ENCODE measurements at places on chromosomes 16 and 17. TPM values are rescaled to one million over a fixed set of nuclear protein-coding genes. Genes with fewer than 3 reads are reported as not detected.
A peak's percentile ranks its signal among the peaks of the same experiment; 100 is the strongest.

The GRIN2A gene
- total RNA-seq: not detected

The GNAO1 gene
- 2.1 TPM for total RNA-seq

GRCh38 chr17:77374170-77374936 lies 233.6 kb downstream of the SEC14L1 start:
- H3K4me1 ChIP-seq: peaks cover 78% of the 10 kb centered on the region
- DNase-seq: peak; percentile 90
- H3K27ac ChIP-seq: peak overlapping the region; percentile 91
- no peaks in the 10 kb centered on the region for H3K27me3 ChIP-seq
- peak overlapping the region; percentile 78 for H3K4me3 ChIP-seq
- no peaks in the 10 kb centered on the region for H3K36me3 ChIP-seq

- no peaks in the 10 kb centered on the region for H3K36me3 ChIP-seq
- peaks cover 11% of the 10 kb centered on the region for H3K4me1 ChIP-seq
- no peaks in the 10 kb centered on the region for H3K27me3 ChIP-seq
- H3K27ac ChIP-seq: peak overlapping the region; percentile 63
Observed at GRCh38 chr16:11224096-11224893, 31.7 kb downstream of the SOCS1 start.

DNA sequence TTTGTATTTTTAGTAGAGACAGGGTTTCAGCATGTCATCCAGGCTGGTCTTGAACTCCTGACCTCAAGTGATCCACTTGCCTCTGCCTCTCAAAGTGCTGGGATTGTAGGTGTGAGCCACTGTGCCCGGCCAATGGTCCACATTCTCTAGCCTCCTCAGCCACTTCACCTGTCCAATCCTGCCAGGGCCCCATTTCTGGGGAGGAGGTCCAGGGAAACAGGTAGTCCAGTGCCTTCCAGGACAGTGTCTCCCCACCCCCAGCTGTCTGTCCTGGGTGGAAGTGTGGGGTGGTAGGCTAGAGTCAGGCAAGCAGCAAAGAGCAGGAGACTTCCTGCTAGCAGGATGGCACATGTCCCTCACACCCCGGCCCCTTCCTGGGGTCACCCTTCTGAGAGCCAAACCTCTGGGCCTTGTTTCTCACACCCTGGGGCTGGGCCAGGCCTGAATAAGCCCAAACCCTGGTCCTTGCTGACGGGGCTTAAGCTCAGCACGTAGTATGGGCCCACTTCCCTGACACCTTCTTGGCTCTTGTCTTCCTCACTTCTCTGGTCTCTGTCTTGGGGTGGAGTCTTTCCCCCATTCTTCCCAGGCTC lies 5.0 kb downstream of the FHOD1 start:
- no peak overlapping the region for H3K4me3 ChIP-seq
- H3K36me3 ChIP-seq: no peaks in the 10 kb centered on the region
- no peak overlapping the region for H3K27ac ChIP-seq

DNA sequence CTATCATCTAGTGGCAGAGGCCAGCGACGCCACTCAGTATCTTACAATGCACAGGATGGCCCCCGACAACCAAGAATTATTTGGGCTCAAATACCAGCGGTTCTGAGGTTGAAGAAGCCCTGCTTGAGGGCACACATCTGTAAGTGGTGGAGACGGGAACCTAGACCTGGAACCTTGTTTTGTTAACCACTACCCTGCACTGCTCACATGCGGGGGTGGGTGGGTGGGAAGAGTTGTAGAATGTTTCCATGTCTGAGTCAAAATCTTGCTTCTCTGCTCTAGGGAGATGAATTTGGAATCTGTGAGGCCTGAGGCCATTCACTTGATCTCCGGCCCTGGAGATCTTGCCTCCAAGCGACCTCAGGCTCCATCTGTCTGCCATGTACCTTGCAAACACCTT lies 44.1 kb downstream of the ABCC1 start:
- H3K27me3 ChIP-seq: no peaks in the 10 kb centered on the region
- DNase-seq: no peak
- H3K27ac ChIP-seq: no peak overlapping the region
- no peaks in the 10 kb centered on the region for H3K36me3 ChIP-seq
- H3K4me1 ChIP-seq: peaks cover 31% of the 10 kb centered on the region

Data from adrenal gland (tissue), 19 donors.